T-helper 1 cell (primary cell): ENCODE measurements at places on chromosomes 7 and 10.

GRCh38 chr10:126964190-126964589, 59.0 kb downstream of the DOCK1 start:
- no peak for DNase-seq

GRCh38 chr7:50473531-50473930, 23.4 kb upstream of the FIGNL1 start:
- DNase-seq, result no peak

- DNase-seq, result no peak
These were observed 10.3 kb downstream of the FLNC start for GRCh38 chr7:128840326-128841170.

DNA sequence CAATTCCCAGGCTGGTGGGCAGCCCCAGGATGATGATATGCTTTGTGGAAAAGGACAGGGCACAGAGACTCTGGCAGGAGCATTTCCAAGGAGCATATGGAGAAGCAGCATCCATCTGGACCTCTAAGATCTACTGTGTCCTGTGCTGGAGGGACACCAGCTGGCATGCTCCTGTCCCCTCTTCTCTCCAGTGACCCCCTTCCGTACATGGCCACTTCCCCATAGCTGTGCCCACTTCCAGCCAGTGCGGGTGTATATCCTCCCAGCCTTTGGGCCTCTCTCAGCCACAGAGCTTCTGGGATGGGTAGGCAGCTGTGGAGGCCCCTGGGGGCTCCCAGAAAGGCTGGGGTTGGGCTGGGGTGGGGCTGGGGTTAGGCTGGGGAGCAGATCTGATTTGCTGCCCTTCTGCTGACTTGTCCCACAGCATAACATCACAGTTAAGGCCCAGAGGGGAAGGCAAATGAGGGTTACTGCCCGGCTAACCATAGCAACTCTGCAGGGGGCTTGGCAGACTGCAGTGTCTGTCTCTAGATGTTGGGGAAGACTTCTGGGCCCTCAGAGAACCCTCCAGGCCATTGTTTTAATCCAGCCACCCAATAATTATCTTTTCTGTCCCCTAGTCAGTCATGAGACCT, 6.3 kb downstream of the NPFFR1 start:
- no peak for DNase-seq

- DNase-seq, result no peak
These were observed 121.2 kb downstream of the SLC25A13 start for GRCh38 chr7:96200740-96201139.

GRCh38 chr10:112491144-112491543, 44.1 kb downstream of the VTI1A start:
- DNase-seq, result no peak

DNA sequence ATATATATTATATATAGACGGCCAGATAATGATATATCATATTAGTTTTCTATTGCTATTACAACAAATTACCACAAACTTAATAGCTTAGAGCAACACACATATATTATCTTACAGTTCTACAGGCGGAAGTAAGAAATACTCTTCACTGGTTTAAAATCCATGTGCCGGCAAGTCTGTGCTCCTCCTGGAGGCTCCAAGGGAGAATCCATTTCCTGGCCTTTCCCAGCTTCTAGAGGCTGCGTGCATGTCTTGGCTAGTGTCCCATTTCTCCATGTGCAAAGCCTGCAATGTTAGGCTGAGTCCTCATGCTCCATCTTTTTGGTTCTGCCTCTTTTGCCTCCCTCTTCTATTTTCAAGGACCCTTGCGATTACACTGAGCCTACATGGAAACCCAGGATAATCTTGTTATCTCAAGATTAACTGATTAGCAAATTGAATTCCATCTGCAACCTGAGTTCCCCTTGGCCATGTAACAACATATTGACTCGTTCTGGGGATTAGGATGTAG, 23.9 kb upstream of the PNLIPRP3 start:
- no peak for DNase-seq

DNA sequence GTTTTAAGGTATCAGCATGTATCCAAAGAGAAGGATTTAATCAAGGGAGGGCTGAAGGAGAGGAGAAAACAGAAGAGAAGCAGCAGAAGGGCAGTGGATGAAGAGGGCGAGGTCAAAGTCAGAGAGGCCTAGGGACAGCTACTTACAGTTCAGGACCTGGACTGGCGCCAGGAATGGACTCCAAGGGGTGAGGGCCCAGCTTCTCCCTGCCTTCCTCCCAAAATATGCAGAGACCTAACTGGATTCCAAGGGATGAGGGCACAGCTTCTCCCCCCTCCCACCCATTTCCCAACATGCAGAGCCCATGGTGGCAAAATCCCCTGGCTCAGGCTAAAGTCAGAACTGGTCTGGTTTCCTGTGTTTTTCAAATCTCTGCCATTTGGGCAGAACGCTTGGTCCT, 3.4 kb upstream of the TCF7L2 start:
- no peak for DNase-seq

- DNase-seq, result no peak
These were observed 181.8 kb downstream of the LRRTM3 start for GRCh38 chr10:67107670-67108069.

DNA sequence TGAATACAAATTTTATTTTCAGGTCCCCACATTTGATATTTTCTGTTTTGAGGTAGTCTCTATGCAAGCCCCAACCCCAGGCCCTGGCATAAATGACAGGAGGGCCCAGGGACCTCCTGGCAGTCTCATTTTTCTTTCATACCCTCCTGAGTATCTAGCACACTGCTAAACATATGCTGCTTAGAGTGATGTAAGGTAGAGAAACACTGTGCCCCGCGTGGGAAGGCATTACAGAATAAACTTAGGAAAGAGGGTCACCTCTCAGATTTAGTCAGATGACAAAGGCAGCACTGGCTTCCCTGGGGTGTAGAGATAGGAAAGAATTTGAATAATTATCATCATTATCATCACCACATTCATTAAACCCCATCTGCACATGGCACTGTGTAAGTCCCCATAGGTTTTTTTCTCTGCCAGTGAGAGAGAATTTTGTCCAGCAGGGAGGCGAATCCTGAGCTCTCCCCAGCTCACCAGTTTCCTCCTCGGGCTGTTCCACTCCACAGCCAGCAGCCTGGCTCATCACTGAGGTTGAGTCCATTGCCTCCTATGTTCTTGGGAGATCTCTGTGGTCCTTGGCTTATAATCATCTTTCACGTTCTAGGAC, 507.3 kb upstream of the GALNT17 start:
- DNase-seq, result no peak

GRCh38 chr7:79212334-79212733, 241.1 kb downstream of the MAGI2 start:
- DNase-seq, result no peak

DNA sequence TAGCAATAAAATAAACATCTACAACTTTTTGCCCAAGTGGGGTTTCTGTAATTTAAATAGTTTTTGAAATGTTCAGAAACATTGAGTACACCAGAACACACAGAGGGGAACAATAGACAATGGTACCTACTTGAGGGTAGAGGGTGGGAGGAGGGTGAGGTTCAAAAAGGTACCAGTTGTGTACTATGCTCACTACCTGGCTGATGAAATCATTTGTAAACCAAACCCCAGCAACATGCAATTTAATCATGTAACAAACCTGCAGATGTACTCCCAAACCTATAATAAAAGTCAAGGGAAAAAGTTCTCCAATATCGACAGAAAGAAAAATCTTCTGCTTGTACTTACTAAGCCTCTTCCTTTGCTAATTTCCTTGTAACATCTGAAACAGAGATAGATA, 4.2 kb upstream of the TES start:
- no peak for DNase-seq

- no peak for DNase-seq
These were observed 220.6 kb downstream of the CCDC3 start for GRCh38 chr10:12780634-12781601.
